ENCODE measurements at places on chromosomes 6 and 20.

- H3K36me3 ChIP-seq: no peaks in the 10 kb centered on the region
- H3K4me1 ChIP-seq: no peaks in the 10 kb centered on the region
- H3K4me3 ChIP-seq: no peak overlapping the region
- H3K27ac ChIP-seq: no peak overlapping the region
These were observed 226.5 kb upstream of the CDH4 start for GRCh38 chr20:61025536-61025935.

GRCh38 chr20:3563548-3564177 lies 92.8 kb downstream of the ATRN start:
- DNase-seq: peak; percentile 51
- no peak overlapping the region for H3K27ac ChIP-seq
- no peaks in the 10 kb centered on the region for H3K4me1 ChIP-seq
- peaks cover 2% of the 10 kb centered on the region for H3K27me3 ChIP-seq
- H3K36me3 ChIP-seq: no peaks in the 10 kb centered on the region

- H3K27me3 ChIP-seq: no peaks in the 10 kb centered on the region
- H3K4me1 ChIP-seq: peaks cover 10% of the 10 kb centered on the region
- H3K4me3 ChIP-seq: no peak overlapping the region
These were observed 58.7 kb downstream of the VAPB start for GRCh38 chr20:58447511-58448391.

GRCh38 chr20:35660122-35660937 lies 4.4 kb downstream of the CPNE1 start:
- no peaks in the 10 kb centered on the region for H3K4me1 ChIP-seq
- no peak overlapping the region for H3K27ac ChIP-seq
- no peak overlapping the region for H3K4me3 ChIP-seq
- no peaks in the 10 kb centered on the region for H3K36me3 ChIP-seq
- DNase-seq: no peak

GRCh38 chr6:73308712-73309534 lies 45.2 kb downstream of the DPPA5 start:
- no peaks in the 10 kb centered on the region for H3K4me1 ChIP-seq
- peak; percentile 78 for DNase-seq
- no peak overlapping the region for H3K27ac ChIP-seq
- H3K36me3 ChIP-seq: no peaks in the 10 kb centered on the region
- no peaks in the 10 kb centered on the region for H3K27me3 ChIP-seq

- peak; percentile 90 for DNase-seq
- H3K27me3 ChIP-seq: no peaks in the 10 kb centered on the region
- H3K4me3 ChIP-seq: no peak overlapping the region
- H3K27ac ChIP-seq: peak overlapping the region; percentile 19
- H3K36me3 ChIP-seq: no peaks in the 10 kb centered on the region
These were observed 27.9 kb downstream of the SDCBP2 start for GRCh38 chr20:1301031-1301529.

DNA sequence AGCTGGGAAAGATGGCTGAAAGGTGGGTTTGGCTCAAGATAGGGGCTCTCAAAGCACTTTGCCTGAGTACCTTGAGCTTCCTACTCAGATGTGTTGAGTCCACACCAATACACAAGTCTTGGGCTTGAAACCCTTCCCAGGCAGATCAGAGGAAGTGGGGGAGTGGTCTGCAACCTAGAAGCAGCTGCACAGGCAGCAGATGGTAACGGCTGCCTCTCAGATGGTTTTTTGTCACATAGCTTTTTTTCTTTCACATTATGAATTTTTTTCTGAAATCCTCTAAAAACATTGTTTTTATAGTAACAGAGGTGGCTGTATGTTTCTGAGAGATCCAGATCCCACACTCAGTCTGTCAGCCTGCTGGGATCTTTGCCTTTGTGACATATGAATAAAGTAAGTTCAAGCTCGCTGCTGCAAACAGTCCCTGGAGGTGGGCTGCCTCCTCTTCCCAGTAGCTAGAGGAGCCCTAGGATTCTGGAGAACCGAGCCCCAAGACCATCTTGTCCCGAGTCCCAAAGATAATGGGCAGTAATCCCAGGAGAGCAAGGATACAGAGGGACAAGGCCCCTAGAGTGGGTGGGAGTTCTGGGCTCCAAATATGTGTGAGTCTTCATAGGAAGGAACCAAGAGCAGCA lies 97.1 kb upstream of the TOP1 start:
- no peak overlapping the region for H3K4me3 ChIP-seq
- no peak for DNase-seq
- no peaks in the 10 kb centered on the region for H3K36me3 ChIP-seq
- H3K27me3 ChIP-seq: no peaks in the 10 kb centered on the region
- no peaks in the 10 kb centered on the region for H3K4me1 ChIP-seq

DNA sequence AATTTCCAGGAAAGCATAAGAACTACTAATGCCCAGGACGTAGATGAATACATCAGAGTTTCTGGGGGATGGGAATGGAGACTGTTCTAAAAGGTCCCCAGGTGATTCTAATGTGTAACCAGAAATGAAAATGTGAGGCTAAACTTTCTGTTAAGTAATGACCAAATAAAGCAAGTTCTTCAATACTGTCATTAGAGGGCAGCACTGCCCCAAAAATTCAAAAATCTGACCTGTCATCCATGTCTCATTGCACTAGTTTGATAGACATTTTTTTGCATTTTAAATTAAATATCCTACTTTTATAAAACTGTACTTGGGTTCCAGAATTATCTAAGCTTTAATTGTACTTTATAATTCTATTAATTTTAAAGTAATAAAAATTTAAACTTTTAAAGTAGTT lies 94.9 kb downstream of the RFX6 start:
- H3K27me3 ChIP-seq: no peaks in the 10 kb centered on the region
- H3K27ac ChIP-seq: no peak overlapping the region
- DNase-seq: peak; percentile 60

- no peaks in the 10 kb centered on the region for H3K36me3 ChIP-seq
- no peak overlapping the region for H3K4me3 ChIP-seq
- no peak overlapping the region for H3K27ac ChIP-seq
- DNase-seq: no peak
- no peaks in the 10 kb centered on the region for H3K4me1 ChIP-seq
These were observed 126.9 kb downstream of the SYCP2 start for GRCh38 chr20:59806578-59806975.

DNA sequence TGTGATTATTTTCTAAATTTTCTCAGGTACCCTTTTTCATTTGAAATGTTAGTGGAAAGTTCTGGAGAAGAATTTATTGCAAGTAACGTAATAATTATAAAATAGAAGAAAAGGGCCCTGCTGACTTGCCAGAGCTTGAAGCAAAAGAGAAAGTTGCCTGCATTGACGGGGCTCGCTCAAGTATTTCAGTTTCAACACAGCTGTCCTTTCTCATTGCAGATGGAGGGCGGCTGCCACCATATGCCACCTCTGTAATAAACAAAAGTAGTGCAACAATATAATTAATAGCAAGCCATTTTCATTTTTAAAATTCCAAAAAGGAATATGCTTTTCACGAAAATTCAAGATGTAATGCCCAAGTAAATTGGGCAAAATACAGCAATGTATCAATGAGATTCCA lies 246.2 kb downstream of the PACRG start:
- H3K27ac ChIP-seq: no peak overlapping the region
- H3K4me1 ChIP-seq: no peaks in the 10 kb centered on the region
- no peak overlapping the region for H3K4me3 ChIP-seq
- no peaks in the 10 kb centered on the region for H3K27me3 ChIP-seq
- no peaks in the 10 kb centered on the region for H3K36me3 ChIP-seq
